ENCODE measurements at places on chromosomes 4 and X. TPM values are rescaled to one million over a fixed set of nuclear protein-coding genes. Genes with fewer than 3 reads are reported as not detected.

The MAGEB2 gene
- not detected for total RNA-seq

The TLR10 gene
- not detected for total RNA-seq

The DCAF12L2 gene
- not detected for total RNA-seq

The FDCSP gene
- total RNA-seq: not detected

The PASD1 gene
- total RNA-seq: not detected

The FATE1 gene
- total RNA-seq: not detected

The SOD3 gene
- 4.5 TPM for total RNA-seq

The TCEAL2 gene
- not detected for total RNA-seq

The CRLF2 gene
- not detected for total RNA-seq

The CLDN22 gene
- not detected for total RNA-seq

The VSIG4 gene
- not detected for total RNA-seq

The NHS gene
- 11.6 TPM for total RNA-seq

The IL1RAPL1 gene
- total RNA-seq: 0.45 TPM

The CDS1 gene
- total RNA-seq: 0.34 TPM

The TIGD4 gene
- under 0.01 TPM for total RNA-seq

The KDR gene
- total RNA-seq: 0.74 TPM

The PDLIM3 gene
- total RNA-seq: 7.9 TPM

Data from bronchus fibroblast of lung (primary cell).